Cerebellar nuclear complex (tissue), 1 donor: ENCODE measurements at places on chromosomes 3 and 15.

- DNase-seq: no peak
Observed at GRCh38 chr3:140927279-140928069, 14.2 kb upstream of the SLC25A36 start.

DNA sequence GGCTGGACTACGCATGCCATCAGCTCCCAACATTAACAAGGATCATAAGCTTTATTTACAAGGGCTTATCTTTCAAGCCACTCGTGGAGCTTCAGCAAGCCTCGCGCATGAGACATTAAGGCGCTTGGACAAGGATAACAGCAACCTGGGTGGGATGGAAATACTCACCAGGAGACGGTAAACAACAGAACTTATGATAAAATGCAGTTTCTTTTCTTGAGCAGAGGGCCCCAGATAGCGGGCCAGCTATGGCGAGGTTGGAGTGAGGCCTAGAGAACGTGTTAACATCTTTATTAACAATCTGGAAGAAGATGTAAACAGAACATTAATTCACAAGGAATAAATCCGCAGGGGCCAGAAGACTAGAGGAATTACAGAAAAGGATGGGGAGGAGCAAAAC lies 158.2 kb downstream of the NTRK3 start:
- no peak for DNase-seq

GRCh38 chr15:68228143-68228970 lies 1.2 kb downstream of the CLN6 start:
- no peak for DNase-seq

GRCh38 chr3:13711911-13712650 lies 163.2 kb downstream of the FBLN2 start:
- DNase-seq: no peak

GRCh38 chr3:159238646-159239045 lies 436.8 kb downstream of the MFSD1 start:
- no peak for DNase-seq
